Epithelial cell of proximal tubule (primary cell): ENCODE measurements at places on chromosomes 4 and X.

DNA sequence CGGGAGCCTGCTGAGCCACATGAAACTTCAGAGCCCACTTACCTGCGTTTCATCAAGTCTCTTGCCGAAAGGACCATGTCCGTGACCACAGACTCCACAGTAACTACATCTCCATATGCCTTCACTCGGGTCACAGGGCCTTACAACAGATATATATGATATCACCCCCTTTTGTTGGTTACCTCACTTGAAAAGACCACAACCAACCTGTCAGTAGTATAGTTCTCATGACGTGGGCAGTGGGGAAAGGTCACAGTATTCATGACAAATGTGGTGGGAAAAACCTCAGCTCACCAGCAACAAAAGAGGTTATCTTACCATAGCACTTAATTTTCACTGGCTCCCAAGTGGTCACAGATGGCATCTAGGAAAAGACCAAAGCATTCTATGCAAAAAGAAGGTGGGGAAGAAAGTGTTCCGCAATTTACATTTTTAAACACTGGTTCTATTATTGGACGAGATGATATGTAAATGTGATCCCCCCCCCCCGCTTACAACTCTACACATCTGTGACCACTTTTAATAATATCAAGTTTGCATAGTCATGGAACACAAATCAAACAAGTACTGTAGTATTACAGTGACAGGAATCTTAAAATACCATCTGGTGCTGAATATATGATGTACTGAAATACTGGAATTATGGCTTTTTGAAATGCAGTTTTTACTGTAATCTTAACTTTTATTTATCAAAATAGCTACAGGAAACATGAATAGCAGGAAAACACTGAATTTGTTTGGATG is 129.9 kb downstream of the TET2 start:
- no peak for DNase-seq

DNA sequence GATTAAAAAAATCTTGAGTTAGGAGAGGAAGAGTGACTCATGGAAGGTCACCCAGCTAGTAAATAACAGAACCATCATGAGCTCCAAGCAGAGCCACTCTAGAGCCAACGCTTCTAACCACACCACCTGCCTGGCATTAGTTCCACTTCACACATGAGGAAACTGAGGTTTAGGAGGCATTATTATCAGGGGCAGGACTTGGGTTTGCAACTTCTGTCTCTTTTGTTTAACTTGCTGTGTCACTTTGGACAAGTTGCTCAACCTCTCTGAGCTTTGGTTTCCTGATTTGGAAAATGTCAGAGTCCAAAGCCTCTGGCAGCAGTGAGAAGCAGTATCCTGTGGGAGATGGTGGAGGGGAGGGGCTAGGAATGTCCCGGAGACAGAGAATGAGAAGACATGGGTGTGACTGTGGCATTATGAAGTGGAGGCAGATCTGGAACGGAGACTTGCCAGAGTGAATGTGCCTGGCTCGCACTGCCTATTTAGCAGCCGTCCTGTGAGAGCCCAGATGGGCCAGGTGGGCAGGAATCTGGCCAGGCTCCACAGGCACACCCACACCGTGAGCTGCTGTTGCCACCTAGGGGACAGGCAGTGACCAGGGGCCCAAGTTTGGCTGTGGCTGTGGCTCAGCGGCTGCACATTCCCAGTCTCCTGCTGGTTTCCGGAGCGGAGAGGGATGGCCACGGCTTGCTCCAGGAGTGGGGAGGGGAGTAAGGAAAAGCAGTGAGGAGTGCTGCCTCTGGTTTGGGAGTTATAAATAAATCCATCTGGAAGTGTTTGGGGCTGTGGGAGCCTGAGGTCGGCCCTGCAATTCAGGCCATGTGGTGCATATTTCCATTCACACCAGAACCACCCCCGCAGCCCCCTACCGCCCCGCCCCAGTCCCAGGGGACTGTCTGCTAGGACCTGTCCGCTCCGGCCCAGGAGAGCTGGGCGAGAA is 93.4 kb downstream of the NHSL2 start:
- no peak for DNase-seq

GRCh38 chrX:27968352-27968751 is 12.9 kb downstream of the DCAF8L1 start:
- DNase-seq: no peak

GRCh38 chr4:53192496-53192895 is 173.4 kb downstream of the SCFD2 start:
- no peak for DNase-seq

DNA sequence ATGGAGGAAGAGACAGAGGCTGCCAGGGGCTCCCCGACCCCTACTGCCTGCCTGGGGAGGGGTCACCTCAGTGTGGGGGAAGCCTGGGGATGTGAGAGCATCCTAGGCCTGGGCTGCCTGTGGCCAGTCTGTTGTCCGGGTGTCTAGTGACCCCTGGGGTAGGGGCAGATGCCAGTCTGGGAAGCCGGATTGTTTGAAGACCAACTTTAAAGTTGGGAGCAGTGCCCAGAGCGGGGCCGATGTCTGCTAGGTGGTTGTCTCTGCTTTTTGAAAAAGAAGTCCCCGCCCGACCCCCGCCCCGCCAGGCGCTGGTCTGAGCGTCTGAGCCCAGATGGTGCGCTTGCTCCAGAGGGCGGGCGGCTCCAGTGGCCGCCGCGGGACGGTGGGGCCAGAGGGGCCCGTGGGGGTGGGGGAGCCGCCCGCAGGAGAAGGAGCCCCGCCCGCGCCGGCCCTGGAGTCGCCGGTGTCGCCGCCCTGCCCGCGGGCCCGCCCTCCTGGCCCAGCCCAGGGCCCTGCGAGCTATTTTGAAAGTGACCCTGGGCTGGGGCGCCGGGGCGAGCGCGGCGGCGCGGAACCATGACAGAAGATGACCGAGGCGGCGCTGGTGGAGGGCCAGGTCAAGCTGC is at the start of gene DOK7:
Gene DOK7, plus strand, starts transcription at position 517 of the 626 bp plus-strand sequence. Its CDS starts 70 bp downstream, at position 587.
- no peak for DNase-seq

DNA sequence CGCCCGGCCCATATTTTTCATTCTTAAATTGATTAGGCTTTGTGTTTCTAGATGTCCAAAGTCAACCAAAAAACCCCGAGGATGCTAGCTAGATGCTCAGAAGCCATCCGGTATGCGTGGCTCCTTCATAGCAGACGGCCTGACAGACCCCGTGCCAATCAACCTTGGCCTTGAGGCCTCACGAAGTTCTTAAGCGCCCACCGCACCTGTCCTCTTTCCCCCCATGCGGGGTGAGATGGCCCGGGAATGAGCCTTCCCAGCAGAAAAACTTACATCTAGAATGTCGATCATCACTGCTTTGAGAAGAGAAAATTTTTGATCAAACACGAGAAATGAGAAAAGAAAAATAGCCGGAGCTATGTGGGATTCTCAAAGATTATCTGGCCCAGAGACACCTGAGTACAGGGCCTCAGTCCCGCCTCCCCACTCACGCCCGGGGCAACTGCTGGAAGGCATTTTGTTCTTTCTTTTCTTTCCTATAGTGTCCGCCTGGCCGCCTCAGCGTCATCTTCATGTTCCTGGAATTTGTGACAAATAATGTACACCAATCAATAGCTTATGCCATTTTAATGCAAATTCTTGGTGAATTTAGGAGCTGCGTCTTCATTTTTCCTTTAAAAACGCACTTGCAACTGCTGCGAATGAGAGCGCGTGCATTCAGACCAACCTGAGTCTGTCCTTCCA is 1.6 kb upstream of the NAT8L start:
- no peak for DNase-seq

GRCh38 chr4:127741247-127741646 is 11.0 kb downstream of the SLC25A31 start:
- DNase-seq: no peak

GRCh38 chr4:3317656-3318211 is 24.9 kb downstream of the RGS12 start:
- DNase-seq: no peak

GRCh38 chr4:138946306-138946705 is 69.3 kb upstream of the NOCT start:
- DNase-seq: no peak

DNA sequence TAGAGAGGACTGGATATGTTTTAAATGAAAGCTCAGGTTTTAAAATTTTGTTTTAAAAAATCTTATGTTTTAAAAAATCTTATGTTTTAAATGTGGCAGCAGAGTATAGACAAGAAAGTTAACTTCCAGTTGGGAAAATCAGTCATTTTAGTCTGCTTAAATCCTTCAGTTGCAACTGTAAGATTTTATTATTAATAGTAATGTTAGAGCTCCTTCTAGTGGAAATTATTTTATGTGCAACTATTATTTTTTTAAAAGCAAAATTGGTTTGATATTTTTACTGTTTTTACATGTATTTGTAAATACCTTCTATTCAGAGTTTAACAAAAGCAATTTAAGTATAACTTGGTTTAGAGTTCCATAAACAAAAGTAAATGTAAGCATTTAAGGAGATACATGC is 8.5 kb upstream of the NUDT6 start:
- no peak for DNase-seq

- DNase-seq: no peak
These were observed 2506.0 kb downstream of the PCDH7 start for GRCh38 chr4:33226133-33226532.

- no peak for DNase-seq
These were observed 55.1 kb downstream of the PPP3CA start for GRCh38 chr4:101292214-101292613.
